Erythroblast (primary cell): ENCODE measurements at places on chromosomes 16 and 17.
A peak's percentile ranks its signal among the peaks of the same experiment; 100 is the strongest.

GRCh38 chr17:39187152-39187830 is 10.2 kb downstream of the CACNB1 start:
- DNase-seq = no peak

GRCh38 chr16:27676839-27677238 is 126.9 kb downstream of the KATNIP start:
- no peak for DNase-seq

DNA sequence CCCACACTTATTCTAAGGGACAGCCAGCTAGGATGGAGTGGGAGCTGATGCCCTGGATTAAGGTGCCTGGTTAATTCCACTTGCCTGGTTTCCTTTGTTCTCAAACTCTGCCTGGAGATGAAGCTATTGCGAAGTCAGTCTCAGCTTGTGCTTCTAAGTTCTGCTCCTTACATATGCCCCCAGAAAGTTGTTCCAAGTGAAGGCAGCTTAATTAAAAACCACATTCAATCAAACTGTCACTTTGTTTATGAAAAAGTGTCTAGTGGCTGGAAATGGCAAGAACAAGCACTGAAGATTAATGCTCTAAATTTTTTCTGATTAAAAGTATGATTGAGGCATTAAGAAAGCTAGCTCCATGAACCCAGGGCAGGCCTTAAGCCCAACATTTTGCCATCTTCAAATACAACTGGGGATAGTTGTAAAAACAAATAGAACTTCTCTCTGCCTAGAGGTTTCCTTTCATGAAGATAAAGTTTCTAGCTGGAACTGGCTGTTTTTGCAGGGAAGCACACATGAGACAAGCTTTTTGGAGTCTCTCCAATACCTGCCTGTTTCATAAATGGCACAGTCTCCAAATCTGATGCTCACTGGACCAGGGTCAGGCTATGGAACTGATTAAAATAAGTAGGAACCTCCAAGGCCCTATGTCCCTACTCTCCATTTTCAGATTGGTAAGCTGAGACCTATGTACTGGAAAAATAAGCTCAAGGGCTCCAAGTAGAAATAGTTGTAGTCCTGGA is 100.9 kb downstream of the GRIN2A start:
- no peak for DNase-seq

- peak; percentile 36 for DNase-seq
These were observed 16.3 kb downstream of the HS3ST4 start for GRCh38 chr16:25707982-25708583.

- no peak for DNase-seq
These were observed 1.3 kb upstream of the CPSF4L start for GRCh38 chr17:73262676-73263642.

- no peak for DNase-seq
These were observed 23.6 kb downstream of the CA4 start for GRCh38 chr17:60173304-60173819.

- DNase-seq = no peak
These were observed 2266.5 kb downstream of the TP53TG3F start for GRCh38 chr16:35725949-35726348.

DNA sequence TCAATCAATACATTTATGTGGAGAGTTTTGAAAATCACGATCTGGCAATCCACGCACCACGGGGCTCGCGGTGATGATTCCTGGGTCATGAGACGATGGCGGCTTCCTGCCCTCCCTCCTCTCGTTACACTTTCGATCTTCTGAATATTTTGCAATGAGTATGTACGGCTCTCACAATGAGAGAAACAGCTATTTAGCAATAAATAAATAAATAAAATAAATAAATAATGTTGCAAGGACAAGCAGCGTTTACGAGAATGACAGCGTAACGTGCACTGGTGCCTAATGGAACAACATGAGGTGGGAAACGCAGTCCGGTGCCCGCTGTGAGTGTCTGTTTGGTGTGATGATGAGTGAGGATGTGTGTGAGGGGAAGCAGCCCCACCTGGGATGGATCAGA is 46.7 kb upstream of the JPH3 start:
- no peak for DNase-seq

GRCh38 chr17:10172241-10172741 is 26.1 kb downstream of the GAS7 start:
- no peak for DNase-seq
